ENCODE measurements at places on chromosomes 2 and 18.
A peak's percentile ranks its signal among the peaks of the same experiment; 100 is the strongest.

- DNase-seq: peak; percentile 4
Measured at GRCh38 chr2:149040451-149040850, 2.0 kb downstream of the LYPD6B start.

- DNase-seq: peak; percentile 52
Measured at GRCh38 chr2:172168917-172169346, 66.2 kb upstream of the DLX2 start.

GRCh38 chr2:177972782-177973181 lies 99.8 kb downstream of the PDE11A start:
- DNase-seq: no peak

- peak; percentile 64 for DNase-seq
Measured at GRCh38 chr18:62715759-62716615, 646 bp downstream of the PHLPP1 start.

DNA sequence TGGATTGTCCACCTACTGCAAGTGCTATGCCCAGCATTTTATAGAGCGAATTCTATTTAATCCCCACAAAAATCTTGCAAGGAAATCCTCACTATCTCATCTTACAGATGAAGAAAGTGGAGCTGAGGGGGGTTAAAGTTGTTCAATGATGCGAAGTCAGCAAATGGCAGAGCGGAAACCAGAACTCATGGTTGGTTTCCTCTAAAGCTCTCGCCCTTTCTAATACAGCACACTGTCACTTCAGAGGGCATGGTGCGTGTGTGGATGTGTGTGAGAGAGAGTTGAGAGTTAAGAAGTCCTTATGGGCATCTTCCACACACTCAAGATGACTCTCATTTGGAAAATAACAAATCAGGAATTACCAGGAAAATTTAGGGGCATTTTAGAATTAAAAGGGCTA lies 78.4 kb downstream of the TGFA start:
- no peak for DNase-seq

GRCh38 chr2:12980817-12981216 lies 264.1 kb downstream of the TRIB2 start:
- DNase-seq: no peak

- DNase-seq: peak; percentile 72
Measured at GRCh38 chr2:218398437-218399390, 954 bp upstream of the CTDSP1 start.

GRCh38 chr2:70531419-70532086 lies 22.1 kb downstream of the TGFA start:
- no peak for DNase-seq

DNA sequence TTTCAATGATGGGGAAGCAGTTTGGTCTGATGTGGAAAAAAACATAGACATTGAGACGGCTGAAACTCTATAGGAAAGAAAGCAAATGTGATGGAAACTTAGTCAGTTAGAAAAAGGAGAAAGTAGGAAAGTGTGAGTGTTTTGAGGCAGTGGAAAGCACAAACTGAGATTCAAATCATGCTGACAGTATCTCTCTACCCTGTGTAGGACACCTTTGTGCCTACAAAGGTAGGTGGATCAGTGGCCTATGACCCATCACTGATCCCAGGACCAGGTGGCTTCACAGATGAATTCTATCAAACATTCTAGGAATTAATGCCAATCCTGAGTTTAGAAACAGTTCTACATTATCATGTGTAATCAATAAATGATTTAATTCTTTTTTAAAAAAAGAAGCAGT lies 57.1 kb downstream of the CD226 start:
- no peak for DNase-seq

DNA sequence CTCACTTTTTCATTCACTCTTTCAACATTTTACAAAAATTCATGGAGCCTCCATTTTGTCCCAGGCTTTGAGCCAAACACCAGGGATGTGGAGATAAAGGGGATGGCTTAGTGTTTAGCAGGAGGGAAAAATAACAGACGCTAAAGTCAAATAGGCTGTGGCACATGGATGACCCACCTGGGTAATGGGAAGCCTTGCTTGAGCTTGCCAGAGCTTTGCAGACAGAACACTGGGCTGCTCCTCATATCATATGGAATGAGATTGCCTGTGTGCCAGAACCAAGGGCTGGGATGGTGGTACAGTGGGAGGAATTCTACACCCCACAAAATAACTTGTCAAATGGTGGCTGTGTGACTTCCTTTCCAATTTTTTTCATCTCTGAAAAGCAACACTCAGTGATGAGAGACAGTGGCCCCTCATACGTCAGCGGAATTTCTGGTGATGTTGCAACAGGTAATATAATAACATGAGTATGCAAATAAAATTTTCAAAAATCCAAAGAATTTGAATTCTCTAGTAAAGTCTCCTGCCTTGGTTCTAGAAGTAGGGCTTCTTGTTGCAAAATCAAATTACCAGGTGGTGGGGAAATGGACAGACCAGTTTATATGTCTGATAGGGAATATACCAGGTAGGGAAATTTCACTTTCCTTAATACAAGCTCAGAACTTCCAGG lies 252.9 kb downstream of the CLIP4 start:
- DNase-seq: peak; percentile 56

DNA sequence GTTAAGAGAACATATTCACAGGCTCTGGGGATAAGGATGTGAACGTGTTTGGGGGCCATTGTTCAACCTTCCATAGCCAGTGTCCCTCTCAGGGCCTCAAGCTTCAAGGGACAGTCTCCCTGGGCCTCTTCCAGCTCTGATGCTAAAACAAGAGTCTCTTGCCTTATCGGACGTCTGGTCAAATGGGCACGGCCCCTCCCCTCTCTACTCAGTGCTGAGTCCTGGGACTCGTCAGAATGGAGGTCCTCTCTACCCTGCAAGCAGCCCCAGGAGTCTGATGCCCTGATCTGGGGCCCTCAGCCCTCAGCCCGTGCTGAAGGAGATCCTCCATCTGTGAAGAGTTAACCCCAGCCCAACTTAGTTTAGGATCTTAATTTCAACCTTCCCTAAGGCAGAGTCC lies 198.2 kb downstream of the ZFP36L2 start:
- DNase-seq: no peak

- DNase-seq: no peak
Measured at GRCh38 chr2:238019962-238020361, 40.8 kb upstream of the SCLY start.

- DNase-seq: no peak
Measured at GRCh38 chr2:239368906-239369552, 31.8 kb downstream of the HDAC4 start.

- DNase-seq: no peak
Measured at GRCh38 chr18:77658299-77658662, 408.6 kb downstream of the GALR1 start.

GRCh38 chr2:222538535-222538934 lies 114.2 kb downstream of the SGPP2 start:
- no peak for DNase-seq

- no peak for DNase-seq
Measured at GRCh38 chr18:79905389-79905911, 46.0 kb downstream of the SLC66A2 start.

DNA sequence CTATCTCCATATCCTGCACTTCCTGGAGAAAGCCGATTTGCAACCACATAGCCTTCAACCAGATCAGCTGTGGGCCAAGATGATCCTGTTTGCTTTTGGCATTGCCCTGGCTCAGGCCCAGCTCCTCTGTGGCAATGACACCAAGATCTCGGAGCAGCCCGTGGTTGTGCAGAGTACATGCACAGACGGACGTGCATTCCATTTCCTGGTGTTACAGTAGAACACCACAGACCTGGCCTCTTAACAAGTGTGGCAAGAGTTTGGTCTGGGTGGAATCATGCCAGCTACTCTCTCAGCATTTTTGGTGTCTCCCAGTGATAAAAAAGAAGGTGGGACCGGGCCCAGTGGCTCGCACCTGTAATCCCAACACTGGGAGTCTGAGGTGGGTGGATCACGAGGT lies 20.0 kb downstream of the MALT1 start:
- DNase-seq: no peak

- peak; percentile 75 for DNase-seq
Measured at GRCh38 chr2:19256121-19256601, 102.3 kb downstream of the OSR1 start.

DNA sequence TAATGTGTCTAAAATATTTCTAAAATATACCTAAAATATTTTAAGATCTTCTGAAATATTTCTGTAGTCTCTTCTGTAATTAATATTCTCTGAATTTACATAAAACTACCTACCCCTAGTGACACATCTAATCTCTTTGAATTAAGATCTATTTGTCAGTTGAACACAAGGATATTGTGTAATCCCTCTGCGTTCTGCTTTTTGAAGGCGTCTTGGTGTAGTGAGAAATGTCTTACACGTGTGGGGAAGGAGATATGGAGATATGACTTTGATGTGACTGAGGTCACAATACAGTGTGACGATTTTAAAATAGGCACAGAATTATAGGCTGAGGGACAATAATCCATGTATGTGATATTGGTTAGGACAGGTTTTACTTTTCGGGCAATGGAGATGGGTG lies 79.8 kb downstream of the DOK6 start:
- DNase-seq: no peak

DNA sequence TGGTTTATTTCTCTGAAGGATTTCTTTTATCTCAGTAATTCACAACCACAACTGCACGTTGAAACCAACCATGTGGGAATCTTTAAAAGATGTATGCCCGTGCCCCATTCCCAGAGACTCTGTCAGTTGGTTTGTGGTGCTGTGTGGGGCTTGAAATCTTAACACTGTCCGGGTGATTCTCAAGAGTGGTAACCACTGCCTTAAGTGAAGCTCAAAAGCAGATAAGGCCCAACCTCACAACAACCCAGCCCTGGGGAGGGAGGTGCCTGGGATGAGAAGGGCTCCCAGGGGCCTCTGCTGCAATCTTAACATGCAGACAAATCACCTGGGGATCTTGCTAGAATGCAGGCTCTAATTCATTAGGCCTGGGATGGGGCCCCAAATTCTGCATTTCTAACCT lies 13.4 kb downstream of the AOX1 start:
- no peak for DNase-seq

GRCh38 chr2:84435345-84436025 lies 23.6 kb downstream of the SUCLG1 start:
- peak; percentile 75 for DNase-seq

DNA sequence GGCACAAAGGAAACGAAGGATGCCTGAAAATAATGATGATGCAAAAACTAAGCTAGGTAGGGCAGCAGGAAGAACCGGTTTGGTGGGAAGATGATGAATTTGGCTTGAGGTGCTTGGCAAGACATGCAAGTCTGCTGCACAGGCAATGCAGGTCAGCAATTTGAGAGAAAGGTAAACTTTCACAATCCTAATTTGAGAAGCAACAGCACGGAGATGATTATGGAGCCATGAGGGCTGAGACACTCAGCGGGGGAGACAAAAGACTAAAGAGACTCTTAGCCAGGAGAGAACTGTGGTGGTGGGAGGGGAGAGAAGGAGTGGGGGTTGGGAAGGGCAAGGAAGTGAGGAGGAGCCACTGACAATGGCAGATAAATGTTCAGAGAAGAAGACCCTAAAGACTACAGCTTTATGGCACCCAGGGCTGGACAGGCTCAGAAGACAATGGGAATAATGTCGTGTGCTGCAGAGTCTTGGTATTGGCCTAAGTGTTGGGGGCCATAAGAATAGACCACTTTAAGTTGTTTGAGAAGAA lies 19.4 kb upstream of the RNF149 start:
- no peak for DNase-seq

DNA sequence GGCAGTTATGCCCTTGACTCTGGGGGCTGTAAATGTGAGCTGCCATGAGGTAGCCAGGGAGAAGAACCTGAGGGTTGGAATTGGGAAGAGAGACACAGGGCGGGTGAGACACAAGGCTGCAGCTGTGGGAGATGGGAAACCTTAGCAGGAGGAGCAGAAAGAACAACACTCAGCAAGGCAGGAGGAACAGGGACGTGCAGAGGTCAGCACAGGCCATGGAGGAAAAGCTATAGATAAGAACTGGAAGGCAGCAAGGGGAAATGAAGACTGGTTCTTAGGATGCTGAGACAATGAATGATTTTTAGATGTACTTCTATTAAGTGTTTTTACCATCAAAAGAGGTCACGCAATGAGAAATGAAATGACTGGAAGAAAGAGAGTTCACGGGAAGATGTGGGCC lies 80.2 kb downstream of the USP40 start:
- peak; percentile 22 for DNase-seq

- no peak for DNase-seq
Measured at GRCh38 chr2:72034353-72035095, 113.1 kb downstream of the CYP26B1 start.

- peak; percentile 58 for DNase-seq
Measured at GRCh38 chr18:57748770-57749603, 54.1 kb downstream of the ATP8B1 start.

GRCh38 chr2:3728104-3729054 lies 25.0 kb downstream of the DCDC2C start:
- peak; percentile 63 for DNase-seq

DNA sequence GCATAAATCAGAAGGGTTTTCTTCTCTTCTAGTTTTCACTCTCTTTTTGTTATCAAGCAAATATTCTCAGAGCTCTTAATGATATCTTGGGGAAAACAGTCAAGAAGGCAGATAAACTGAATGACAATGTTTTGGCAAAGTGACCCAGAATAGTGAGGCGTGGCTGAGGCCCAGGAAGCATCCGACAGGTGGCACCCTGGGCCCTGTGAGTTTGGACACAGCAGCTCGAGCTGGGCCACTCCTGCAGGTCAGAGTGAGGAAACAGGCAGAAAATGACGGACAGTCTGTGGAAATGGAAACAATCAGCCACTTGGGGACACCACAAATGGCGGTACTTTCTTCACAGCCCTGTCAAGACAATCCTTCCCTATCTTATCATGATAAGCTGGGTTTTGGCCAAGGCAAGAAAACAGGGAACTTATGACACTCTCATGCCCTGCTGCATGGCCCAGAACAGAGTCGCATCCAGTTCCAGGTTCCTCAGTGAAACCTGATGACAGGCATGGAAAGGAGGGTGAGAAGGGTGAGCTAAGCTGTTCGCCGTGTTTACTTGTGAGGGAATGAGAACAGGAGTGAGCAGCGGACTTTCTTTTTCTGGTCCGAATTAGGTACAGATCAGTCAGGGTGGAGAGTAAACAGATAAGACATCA lies 32.1 kb downstream of the MRPL44 start:
- no peak for DNase-seq

DNA sequence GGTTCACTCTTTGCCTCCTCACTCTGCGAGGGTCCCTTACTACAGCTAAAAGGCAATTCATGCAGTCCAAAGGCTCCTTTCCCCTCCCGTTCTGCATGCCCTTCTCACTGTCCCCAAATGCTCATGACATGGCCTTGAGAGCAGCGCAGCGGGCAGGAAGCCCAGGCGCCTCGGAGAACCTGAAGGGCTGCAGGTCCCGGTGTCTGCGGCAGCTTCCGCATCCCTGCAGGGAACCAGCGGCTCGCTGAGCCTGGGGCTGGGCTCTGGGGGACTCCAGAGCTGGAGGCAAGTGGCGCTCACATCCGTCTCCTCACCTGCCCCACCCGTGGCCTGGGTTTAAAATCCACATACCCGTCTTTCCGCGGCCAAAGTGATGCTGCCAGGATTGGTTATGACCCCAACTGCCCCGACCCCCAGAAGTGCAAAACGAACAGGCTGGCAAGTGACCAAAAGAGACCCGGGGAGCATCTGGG lies 462 bp upstream of the CIDEA start:
- no peak for DNase-seq

- DNase-seq: no peak
Measured at GRCh38 chr2:62536873-62537547, 31.0 kb upstream of the TMEM17 start.

- DNase-seq: no peak
Measured at GRCh38 chr18:61929881-61930640, 37.3 kb upstream of the RNF152 start.

All from cardiac fibroblast (primary cell).